ENCODE measurements at places on chromosomes 12 and 14. TPM values are rescaled to one million over a fixed set of nuclear protein-coding genes. Genes with fewer than 3 reads are reported as not detected.

DNA sequence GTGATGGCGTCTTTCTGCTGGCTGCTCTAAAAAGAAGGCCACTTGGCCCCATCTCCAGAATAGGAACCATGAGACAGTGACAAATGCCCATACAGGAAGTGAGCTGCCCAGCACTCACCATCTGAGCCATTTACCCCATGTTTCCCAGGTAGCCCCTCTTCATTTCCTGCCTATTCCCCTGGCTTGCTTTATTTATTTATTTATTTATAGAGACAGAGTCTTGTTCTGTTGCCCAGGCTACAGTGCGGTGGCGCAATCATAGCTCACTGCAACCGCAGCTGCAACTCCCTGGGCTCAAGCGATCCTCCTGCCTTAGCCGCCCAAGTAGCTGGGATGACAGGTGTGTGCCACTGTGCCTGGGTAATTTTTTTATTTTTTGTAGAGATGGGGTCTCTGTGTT is 71.2 kb downstream of the RIN3 start:
- no peak overlapping the region for H3K27ac ChIP-seq
- DNase-seq, result no peak
- H3K36me3 ChIP-seq, result no peaks in the 10 kb centered on the region

GRCh38 chr12:99522456-99522855 is 125.1 kb upstream of the GARIN6 start:
- H3K27ac ChIP-seq, result no peak overlapping the region
- H3K36me3 ChIP-seq, result no peaks in the 10 kb centered on the region
- no peak overlapping the region for H3K4me3 ChIP-seq

- no peak overlapping the region for H3K27ac ChIP-seq
- H3K27me3 ChIP-seq, result peaks cover 46% of the 10 kb centered on the region
- DNase-seq, result no peak
- no peaks in the 10 kb centered on the region for H3K36me3 ChIP-seq
- H3K4me1 ChIP-seq, result peaks cover 6% of the 10 kb centered on the region
- H3K4me3 ChIP-seq, result no peak overlapping the region
These were observed 132.2 kb downstream of the ASCL4 start for GRCh38 chr12:107906707-107907106.

DNA sequence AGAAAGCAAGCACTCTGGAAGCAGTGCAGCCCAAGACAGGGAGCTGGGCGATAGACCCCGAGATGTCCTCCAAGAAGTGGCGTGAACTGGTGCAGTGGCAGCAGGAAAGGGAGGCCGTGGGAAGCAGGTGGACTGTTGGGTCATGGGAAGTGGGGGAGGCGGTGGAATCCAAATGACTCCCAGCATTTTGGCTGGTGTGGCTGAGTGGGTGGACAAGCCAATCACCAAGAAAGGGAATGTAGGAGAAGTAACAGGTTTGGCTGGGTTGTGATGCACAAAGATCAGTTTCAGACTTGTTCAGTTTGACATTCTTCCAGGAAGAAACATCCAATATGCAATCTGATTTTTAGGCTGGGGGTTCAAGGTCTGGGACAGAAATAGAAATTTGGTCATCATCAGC is 46.0 kb upstream of the KTN1 start:
- DNase-seq, result no peak
- no peak overlapping the region for H3K27ac ChIP-seq
- H3K4me1 ChIP-seq, result no peaks in the 10 kb centered on the region

- H3K36me3 ChIP-seq, result no peaks in the 10 kb centered on the region
- H3K27me3 ChIP-seq, result peaks cover 2% of the 10 kb centered on the region
- no peak for DNase-seq
- no peak overlapping the region for H3K27ac ChIP-seq
These were observed 6.6 kb upstream of the SLC6A13 start for GRCh38 chr12:269191-269590.

GRCh38 chr14:74035556-74035955 is 16.4 kb downstream of the BBOF1 start:
- no peak overlapping the region for H3K4me3 ChIP-seq
- H3K27ac ChIP-seq, result no peak overlapping the region
- DNase-seq, result no peak
- H3K4me1 ChIP-seq, result no peaks in the 10 kb centered on the region
- H3K27me3 ChIP-seq, result no peaks in the 10 kb centered on the region

DNA sequence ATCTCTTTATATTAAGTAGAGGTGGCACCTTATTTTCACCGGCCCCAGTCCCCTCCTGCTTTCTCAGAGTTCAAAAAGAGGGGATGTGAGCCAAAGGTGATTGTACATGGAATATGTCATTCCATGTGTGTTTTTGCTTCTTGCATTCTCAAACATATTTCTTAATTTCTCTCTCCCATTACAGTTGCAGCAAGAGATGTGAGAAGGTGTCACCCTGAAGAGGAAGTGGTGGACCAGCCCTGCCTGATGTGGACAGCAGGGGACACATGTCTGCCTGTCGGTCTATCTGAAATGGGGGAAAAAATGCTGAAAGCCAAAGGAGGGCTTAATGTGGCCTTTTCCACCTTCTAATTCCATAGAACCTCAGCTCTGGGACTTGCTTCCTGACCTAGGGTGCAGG is 1.9 kb upstream of the FOXN3 start:
- DNase-seq, result no peak
- peaks cover 25% of the 10 kb centered on the region for H3K4me1 ChIP-seq
- no peak overlapping the region for H3K4me3 ChIP-seq
- no peaks in the 10 kb centered on the region for H3K36me3 ChIP-seq
- no peaks in the 10 kb centered on the region for H3K27me3 ChIP-seq

- no peak overlapping the region for H3K4me3 ChIP-seq
- H3K4me1 ChIP-seq, result no peaks in the 10 kb centered on the region
These were observed 33.2 kb downstream of the TMEM30B start for GRCh38 chr14:61247935-61248334.

DNA sequence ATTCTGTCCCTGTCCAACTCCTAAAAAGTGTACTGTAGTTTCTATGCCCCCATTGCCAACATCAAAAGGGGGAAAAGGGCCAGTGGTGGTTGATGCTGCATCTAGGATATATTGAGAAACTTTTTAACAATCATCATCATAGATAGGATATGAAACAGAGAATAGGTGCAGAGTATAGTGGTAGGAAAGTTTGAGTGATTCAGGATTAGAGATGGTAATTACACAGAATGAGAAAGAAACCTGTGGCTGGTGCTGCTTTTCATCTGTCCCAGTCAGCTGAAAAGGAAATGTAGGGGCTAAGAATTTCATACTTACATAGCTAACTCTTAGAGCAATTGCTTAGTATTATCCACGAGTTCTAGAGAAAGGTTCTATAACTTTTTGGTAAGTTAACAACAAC is 67.6 kb downstream of the GTF2A1 start:
- H3K4me1 ChIP-seq, result no peaks in the 10 kb centered on the region
- H3K27ac ChIP-seq, result no peak overlapping the region
- H3K36me3 ChIP-seq, result no peaks in the 10 kb centered on the region
- no peak for DNase-seq
- H3K4me3 ChIP-seq, result no peak overlapping the region

DNA sequence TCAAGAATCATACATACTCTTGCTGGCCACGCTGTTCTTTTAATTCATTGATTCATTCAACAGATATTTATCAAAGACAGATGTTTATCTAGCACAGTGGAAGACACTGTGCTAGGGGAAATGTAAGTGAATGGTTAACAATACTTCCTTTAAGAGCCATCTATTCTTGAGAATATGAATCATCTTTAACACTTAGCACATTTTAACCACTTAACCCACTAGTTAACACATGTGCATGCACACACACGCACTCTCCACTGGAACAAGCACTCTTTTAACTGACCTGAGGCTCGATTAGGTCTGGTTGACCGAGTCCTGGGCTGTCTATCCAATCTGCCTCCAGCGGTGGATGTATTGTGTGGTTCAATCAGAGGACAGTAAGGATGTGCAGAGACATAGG is 34.6 kb downstream of the LMNTD1 start:
- peaks cover 2% of the 10 kb centered on the region for H3K27me3 ChIP-seq
- H3K36me3 ChIP-seq, result no peaks in the 10 kb centered on the region
- no peaks in the 10 kb centered on the region for H3K4me1 ChIP-seq
- no peak overlapping the region for H3K4me3 ChIP-seq
- DNase-seq, result no peak
- H3K27ac ChIP-seq, result no peak overlapping the region

DNA sequence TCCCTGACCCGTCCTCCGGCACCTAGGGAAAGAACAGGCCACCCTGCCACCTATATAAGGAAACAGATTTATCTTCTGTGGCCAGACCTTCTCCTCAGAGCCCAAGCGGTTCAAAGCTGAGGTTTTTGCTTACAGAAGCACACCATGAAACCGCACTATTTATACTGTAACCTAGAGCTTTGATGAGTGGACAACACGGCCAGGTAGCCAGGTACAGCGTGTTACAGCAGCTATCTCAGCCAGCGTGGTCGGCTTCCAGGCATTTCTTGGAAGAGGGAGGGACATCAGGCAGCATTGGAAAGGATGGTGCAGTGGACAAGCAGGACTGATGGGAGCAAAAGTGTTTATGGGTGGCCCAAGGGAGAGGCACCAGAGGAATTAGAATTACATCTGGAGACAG is 34.4 kb downstream of the TTC7B start:
- H3K4me1 ChIP-seq, result no peaks in the 10 kb centered on the region
- H3K36me3 ChIP-seq, result no peaks in the 10 kb centered on the region
- H3K27me3 ChIP-seq, result no peaks in the 10 kb centered on the region
- H3K27ac ChIP-seq, result no peak overlapping the region
- no peak overlapping the region for H3K4me3 ChIP-seq

GRCh38 chr14:61146899-61147298 is 134.2 kb downstream of the TMEM30B start:
- no peaks in the 10 kb centered on the region for H3K36me3 ChIP-seq
- no peak overlapping the region for H3K27ac ChIP-seq
- no peaks in the 10 kb centered on the region for H3K4me1 ChIP-seq
- H3K27me3 ChIP-seq, result peaks cover 3% of the 10 kb centered on the region
- DNase-seq, result no peak

DNA sequence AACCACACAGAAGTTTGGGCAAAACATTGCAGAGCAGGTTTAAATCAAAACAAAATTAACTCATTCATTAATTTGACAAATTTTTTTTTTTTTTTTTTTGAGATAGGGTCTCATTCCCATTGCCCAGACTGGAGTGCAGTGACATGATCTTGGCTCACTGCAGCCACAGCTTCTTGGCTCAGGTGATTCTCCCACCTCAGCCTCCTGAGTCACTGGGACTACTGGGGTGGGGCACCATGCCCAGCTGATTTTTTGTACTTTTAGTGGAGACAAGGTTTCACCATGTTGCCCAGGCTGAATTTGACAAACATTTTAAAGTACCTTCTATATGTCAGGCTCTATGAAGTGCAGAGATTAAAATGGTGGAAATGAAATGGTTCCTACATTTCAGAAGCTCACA is 257.1 kb upstream of the NPAS3 start:
- no peak overlapping the region for H3K4me3 ChIP-seq
- DNase-seq, result no peak
- no peak overlapping the region for H3K27ac ChIP-seq
- no peaks in the 10 kb centered on the region for H3K27me3 ChIP-seq

DNA sequence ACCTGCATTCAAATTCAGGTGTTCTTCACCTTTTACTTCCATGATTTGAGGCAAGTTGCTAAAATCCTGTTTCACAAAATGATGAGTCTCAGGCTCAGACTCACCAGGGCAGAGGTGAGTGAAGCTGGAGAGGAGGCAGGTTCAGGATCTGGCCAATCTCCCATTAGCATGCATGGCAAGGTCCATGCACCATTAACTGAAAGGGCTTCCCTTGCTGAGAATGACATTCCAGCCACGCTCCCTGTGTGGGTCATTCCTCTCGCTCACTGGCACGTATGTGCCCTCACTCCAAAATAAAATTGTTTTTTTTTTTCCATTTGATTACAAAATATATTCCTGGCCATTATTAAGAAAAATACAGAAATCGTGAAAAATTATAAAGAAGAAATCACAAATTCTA is 257.6 kb downstream of the C12orf75 start:
- H3K4me3 ChIP-seq, result no peak overlapping the region
- no peaks in the 10 kb centered on the region for H3K4me1 ChIP-seq
- H3K36me3 ChIP-seq, result no peaks in the 10 kb centered on the region
- no peak overlapping the region for H3K27ac ChIP-seq

DNA sequence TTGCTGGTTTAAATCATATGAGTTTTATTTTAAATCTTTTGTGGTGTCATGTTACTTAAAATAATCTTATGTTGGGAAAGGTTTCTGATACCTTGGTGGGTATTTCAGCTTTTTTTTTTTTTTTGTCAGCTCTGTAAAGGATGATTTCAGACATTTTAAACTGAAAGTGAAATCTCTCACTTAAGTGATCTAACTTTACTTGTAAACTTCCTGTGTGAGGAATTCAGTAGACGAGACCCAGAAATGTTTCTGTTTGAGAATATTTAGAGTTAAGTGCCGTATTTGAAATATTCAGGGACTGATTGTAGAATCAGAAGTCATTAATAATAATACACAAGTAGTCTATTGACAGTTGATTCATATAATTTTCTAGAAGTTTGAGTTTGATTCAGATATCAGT is 37.8 kb downstream of the PROX2 start:
- no peak for DNase-seq
- H3K27me3 ChIP-seq, result no peaks in the 10 kb centered on the region

DNA sequence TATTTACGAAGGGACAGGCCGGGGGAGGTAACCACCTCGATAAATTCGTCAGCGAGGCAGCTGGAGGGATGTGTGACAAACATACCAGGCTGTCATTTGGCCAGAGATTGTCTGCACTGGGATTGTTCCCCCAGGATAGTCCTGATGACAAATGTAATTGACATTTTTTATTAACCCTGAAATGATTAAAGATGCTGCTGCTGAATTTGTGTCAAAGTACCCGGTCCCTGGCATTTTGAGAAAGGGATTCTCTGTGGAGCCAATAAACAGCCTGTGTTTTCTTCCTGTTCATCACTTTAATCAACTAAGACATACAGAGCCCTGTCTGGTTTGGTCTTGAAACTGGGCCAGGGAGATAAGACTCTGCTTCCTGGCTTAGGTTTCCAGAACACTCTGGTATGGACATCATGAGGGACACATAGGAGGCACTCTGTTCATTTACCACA is 117.6 kb downstream of the SLC25A47 start:
- H3K4me1 ChIP-seq, result peaks cover 3% of the 10 kb centered on the region
- H3K27ac ChIP-seq, result no peak overlapping the region
- DNase-seq, result no peak
- no peaks in the 10 kb centered on the region for H3K27me3 ChIP-seq
- H3K4me3 ChIP-seq, result no peak overlapping the region

GRCh38 chr14:98119739-98120138 is 1152.3 kb downstream of the BCL11B start:
- DNase-seq, result no peak
- H3K4me3 ChIP-seq, result no peak overlapping the region
- peaks cover 3% of the 10 kb centered on the region for H3K4me1 ChIP-seq

GRCh38 chr14:59313144-59313651 is 124.7 kb downstream of the DAAM1 start:
- no peaks in the 10 kb centered on the region for H3K36me3 ChIP-seq
- H3K27ac ChIP-seq, result no peak overlapping the region
- no peaks in the 10 kb centered on the region for H3K4me1 ChIP-seq
- no peak overlapping the region for H3K4me3 ChIP-seq

The DRAM1 gene
- 3.5 TPM for total RNA-seq

The LHX5 gene
- total RNA-seq, result not detected

The VRTN gene
- not detected for total RNA-seq

The SSTR1 gene
- total RNA-seq, result not detected

The PTPRO gene
- total RNA-seq, result 0.94 TPM

The FGF6 gene
- total RNA-seq, result not detected

The SERPINA5 gene
- not detected for total RNA-seq

The CACNA1C gene
- 0.07 TPM for total RNA-seq

The NR1H4 gene
- total RNA-seq, result not detected

The OTOGL gene
- not detected for total RNA-seq

The OR6C2 gene
- total RNA-seq, result not detected

All from CD4-positive, CD25-positive, alpha-beta regulatory T cell (primary cell).